ENCODE measurements at places on chromosomes 4 and X.

DNA sequence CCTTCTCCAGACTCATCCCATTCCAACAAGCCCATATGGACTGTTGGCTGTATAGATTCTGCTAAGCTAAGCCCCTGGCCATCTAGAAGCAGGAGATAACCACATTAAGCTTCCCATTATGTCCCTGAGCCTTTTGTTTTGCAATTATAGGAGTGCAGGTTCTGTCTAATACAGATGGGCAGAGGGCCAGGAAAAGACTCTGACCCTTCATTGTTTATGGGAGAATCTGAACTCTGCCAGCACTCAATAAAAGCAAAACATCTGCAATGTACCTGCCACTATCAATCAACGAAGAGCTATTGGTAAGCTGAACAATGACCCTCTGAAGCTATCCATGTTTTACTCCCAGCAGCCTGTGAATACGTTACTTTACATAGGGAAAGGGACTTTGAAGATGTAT, 207.3 kb upstream of the CLNK start:
- no peak for DNase-seq

DNA sequence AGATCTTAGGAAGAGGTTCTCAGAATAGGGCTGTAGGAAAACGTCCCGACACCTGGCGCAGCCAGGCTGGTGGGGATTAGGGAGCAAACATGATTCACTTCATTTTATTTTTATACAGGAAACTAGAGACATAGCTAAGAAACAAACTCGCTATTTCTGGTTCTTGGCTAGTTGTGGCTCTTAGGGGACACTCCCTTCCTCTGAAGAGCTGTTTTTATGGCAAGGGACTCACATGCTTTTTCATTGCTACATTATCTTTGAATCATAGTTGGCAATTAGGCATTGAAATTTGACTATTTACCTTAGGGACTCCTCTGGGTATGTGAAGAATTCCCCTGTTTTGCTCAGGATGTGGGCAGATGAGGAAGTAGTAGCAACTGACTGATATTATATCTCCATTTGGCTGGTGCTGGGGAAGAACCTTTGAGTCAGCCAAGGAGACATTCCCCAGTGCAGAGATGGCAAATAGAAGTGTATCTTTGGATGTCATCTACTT, 174.5 kb downstream of the SMIM20 start:
- DNase-seq: no peak

DNA sequence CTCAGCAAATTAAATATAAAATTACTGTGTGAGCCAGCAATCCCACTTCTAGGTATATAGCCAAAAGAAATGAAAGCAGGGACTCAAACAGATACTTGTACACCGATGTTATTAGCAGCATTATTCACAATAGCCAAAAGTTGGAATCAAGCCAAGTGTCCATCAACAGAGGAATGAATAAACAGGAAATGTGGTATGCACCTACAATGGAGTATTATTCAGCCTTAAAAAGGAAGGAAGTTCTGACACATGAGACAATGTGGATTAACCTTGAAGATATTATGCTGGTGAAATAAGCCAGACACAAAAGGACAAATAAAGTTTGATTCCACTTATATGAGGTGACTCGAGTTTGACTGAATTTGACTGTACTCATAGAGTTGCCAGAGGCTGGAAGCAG, 108.3 kb upstream of the DUSP21 start:
- no peak for DNase-seq

GRCh38 chr4:24810871-24811631, 15.7 kb downstream of the SOD3 start:
- no peak for DNase-seq

GRCh38 chr4:174192943-174193342, 90.5 kb downstream of the FBXO8 start:
- no peak for DNase-seq

- no peak for DNase-seq
Measured at GRCh38 chrX:23228950-23229448, 105.7 kb upstream of the PTCHD1 start.

- no peak for DNase-seq
Measured at GRCh38 chr4:83207497-83208101, 77.0 kb downstream of the COQ2 start.

GRCh38 chrX:16240231-16240905, 73.1 kb downstream of the MAGEB17 start:
- DNase-seq: no peak

- no peak for DNase-seq
Measured at GRCh38 chr4:118410138-118410537, 57.3 kb upstream of the PRSS12 start.

DNA sequence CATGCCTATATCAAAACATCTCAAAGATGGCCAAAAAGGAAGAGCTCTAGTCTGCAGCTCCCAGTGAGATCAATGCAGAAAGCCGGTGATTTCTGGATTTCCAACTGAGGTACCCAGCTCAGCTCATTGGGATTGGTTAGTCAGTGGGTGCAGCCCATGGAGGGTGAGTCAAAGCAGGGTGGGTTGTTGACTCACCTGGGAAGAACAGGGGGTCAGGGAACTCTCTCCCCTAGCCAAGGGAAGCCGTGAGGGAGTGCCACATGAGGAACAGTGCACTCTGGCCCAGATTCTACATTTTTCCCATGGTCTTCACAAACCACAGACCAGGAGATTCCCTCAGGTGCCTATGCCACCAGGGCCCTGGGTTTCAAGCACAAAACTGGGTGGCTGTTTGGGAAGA, 57.3 kb upstream of the FGF16 start:
- no peak for DNase-seq

GRCh38 chr4:100362366-100362765, 155.5 kb downstream of the EMCN start:
- DNase-seq: no peak

All from stimulated activated CD8-positive, alpha-beta memory T cell treated with anti-CD3 and anti-CD28 coated beads, Interleukin-4, amount 100 ng/mL, for 24 hours (primary cell).